ENCODE measurements at places on chromosomes 5 and 9.

DNA sequence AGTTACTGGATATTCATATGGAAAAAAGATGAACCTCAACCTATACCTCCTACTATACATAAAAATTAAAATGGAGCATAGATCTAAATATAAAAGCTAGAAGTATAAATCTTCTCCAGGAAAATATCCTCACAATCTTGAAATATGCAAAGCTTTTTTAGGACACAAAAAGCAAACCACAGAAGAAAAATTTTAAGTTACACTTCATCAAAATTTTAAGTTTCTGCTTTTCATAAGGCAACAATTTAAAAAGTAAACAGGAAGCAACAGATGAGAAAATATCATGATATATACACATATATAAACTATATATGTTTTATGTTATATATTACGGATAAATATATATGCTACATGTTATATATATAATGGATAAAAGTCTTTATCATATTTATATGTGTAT lies 157.5 kb downstream of the ADAMTS6 start:
- DNase-seq, result no peak

- no peak for DNase-seq
Measured at GRCh38 chr9:88023001-88023400, 48.7 kb upstream of the CDK20 start.

- DNase-seq, result no peak
Measured at GRCh38 chr5:1118231-1118698, 6.4 kb upstream of the SLC12A7 start.

DNA sequence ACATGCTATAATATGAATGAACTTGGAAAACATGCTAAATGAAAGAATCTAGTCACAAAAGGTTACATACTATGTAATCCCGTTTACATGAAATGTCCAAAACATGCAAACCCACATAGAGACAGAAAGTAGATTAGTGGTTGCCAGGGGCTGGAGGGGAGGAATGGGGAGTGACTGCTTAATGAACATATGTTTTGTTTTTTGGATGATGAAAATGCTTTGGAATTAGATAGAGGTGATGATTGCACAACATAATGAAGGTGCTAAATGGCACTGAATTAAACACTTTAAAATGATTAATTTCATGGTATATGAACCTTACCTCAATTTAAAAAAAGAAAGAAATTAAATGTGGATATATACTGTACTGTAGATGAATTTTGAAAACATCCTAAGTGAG lies 17.6 kb upstream of the NDFIP1 start:
- DNase-seq, result no peak

- DNase-seq, result no peak
Measured at GRCh38 chr5:151721087-151721646, 34.5 kb upstream of the SPARC start.

DNA sequence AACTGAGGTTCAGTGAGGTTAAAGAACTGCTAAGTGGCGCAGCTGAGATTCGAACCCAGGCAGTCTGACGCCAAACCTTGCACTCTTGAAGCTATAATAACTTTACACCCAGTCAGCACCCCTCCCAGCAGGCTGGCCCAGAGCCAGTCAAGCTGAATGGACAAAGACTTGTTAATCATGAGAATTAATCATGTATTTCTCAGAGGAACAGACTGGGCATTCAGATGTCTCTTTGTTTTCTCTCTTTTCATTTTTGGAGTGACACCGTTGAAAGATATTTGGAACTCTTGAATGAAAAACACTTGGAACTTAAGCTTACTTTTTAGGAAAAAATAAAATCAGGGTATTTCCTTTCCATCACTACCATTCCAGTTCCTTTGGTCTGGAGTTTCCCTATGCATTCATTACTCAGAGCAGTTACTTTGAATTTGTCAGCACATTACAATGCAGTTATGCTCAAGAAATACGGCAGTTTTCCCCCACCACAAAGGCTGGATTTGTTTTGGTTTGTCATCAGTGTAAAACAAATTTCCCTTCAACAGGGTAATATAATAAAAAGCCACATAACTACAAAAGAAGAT lies 22.6 kb upstream of the MAMDC2 start:
- DNase-seq, result no peak
